Left cardiac atrium (tissue), 4 donors: ENCODE measurements at places on chromosomes 7 and 10. TPM values are rescaled to one million over a fixed set of nuclear protein-coding genes. Genes with fewer than 3 reads are reported as not detected.

DNA sequence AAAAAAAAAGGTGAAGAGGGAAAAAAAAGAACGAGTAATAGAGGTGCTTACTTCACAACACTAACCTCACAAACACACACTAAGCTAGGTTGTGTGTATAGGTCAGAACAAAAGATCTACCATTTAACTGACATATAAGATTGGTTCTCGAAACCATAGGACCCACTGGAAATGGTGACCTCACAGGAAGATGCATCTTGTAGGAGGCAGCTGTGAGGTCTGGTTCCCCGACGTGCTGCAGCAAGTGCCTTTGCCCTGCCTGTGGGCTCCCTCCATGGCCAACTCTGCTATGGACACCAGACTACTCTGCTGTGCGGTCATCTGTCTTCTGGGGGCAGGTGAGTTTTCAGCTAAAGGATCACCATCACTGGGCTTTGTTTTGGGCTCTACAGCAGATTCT is 133.8 kb upstream of the PRSS1 start:
- no peak for DNase-seq

DNA sequence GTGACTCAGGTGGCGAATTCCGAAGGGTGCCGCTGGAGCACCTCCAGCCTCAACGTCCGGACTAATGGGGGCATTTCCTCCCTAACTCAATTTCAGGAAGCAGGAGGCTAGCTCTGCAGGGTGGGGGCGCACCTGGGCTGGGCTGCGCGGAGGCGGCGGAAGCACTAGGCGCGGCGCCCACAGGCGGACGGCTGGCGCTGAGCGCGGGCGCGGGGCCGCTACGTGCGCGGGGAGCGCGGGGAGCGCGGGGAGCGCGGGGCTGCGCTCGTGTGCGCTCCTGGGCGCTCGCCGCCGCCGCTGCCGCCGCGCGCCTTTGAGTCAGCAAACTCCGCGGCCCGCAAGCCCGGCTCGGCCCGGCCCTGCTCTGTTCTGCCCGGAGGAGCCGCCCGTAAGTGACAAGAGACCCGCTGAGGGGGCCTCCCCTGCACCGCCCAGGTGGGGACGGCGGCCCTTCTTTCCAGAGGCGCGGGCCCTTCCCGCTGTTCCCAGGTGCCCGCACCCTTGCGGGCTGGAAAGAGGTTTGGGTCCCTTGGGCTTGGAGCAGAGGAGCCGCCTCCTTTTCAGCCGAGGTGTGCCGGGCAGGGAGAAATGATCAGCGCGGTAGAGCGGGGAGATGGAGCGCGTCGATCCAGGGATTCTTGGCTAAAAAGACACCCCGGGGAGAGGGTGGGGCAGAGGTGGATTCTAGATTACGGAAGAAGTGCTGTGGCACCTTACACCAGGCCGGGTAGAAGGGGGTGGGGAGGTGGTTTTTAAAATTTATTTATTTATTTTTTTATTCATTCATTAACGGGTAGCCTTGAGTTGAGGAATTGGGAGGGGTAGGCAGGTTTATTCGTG is at the start of gene SNX10:
SNX10 (plus strand) TSS at position 164 of the 840 bp plus-strand sequence. CDS start 54,581 bp downstream, outside the sequence.
- peak; percentile 36 for DNase-seq

SAP25 gene
- total RNA-seq: 1.5 TPM

DNA sequence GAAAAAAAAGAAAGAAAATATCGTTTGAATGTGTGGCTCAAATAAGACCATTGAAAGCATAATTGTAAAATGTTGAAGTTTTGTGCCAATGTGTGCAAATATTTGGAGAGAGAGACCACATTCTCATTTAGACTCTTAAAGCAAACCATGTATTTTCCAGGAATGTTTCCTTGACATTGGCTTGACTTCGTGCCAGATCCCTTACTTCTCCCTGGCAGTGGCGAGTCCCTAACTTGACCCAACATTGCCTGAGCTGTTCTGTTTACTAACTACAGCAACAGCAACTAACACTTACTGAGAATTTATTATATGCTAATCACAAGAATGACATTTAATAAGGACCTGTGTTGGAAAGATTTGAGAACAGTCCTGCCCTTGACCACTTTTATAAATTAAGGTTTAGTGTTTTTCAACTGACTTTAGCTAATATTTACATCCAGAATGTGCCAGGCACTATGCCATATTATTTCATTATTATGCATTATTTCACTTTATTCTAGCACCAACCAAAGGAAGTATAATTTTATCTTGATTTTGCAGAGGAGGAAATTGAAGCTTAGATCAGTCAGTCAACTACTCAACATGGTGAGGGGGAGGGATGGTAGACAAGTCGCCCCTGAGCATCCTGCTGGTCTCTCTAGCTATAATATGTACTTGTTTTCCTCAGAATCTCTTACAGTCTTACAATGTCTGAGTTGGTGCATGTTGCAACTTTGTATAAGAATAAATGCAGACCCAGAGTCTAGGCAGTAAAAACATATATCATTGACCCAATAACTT is 29.7 kb downstream of the ZNF467 start:
- DNase-seq: no peak

DNA sequence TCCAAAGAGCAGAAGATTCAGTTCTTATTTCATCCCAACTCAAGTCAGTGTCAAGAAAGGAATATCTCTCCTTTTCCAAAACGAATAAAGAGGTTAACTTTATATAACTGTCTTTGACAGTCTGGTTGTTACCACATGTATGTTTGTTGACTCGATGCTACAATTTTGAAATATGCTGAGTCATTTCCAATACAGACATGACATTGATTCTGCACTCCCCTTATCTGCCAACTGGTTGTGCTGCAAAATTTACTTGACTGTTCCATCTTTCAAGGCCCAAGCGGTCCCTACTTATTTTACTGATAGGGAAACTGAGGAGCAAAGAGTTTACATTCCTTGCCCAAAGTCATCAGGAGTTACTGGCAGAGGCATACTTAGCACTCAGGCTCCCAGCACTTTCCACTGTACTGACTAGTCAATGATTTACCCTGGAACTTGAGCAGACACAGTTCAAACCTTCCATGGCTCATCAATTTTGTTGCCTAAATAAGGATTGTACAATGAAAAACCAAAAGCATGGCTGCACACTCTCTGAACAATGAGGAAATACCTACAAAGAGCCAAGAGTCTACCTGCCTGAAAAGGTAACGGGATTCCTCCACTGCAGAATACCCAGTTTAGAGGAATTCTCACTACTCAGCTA is 52.8 kb downstream of the ABLIM1 start:
- no peak for DNase-seq
